Fibroblast of skin of right quadriceps (primary cell): ENCODE measurements at places on chromosomes 5 and 9.

- DNase-seq = peak; percentile 41
Measured at GRCh38 chr5:53482717-53483638, 2.5 kb downstream of the FST start.

GRCh38 chr5:138440159-138441073 is 1.6 kb downstream of the REEP2 start:
- no peak for DNase-seq

GRCh38 chr9:20573023-20573422 is 49.3 kb downstream of the MLLT3 start:
- DNase-seq = no peak

GRCh38 chr9:81473206-81473605 is 216.1 kb downstream of the TLE1 start:
- DNase-seq = no peak

GRCh38 chr9:10773136-10773535 is 160.3 kb upstream of the PTPRD start:
- DNase-seq = no peak

DNA sequence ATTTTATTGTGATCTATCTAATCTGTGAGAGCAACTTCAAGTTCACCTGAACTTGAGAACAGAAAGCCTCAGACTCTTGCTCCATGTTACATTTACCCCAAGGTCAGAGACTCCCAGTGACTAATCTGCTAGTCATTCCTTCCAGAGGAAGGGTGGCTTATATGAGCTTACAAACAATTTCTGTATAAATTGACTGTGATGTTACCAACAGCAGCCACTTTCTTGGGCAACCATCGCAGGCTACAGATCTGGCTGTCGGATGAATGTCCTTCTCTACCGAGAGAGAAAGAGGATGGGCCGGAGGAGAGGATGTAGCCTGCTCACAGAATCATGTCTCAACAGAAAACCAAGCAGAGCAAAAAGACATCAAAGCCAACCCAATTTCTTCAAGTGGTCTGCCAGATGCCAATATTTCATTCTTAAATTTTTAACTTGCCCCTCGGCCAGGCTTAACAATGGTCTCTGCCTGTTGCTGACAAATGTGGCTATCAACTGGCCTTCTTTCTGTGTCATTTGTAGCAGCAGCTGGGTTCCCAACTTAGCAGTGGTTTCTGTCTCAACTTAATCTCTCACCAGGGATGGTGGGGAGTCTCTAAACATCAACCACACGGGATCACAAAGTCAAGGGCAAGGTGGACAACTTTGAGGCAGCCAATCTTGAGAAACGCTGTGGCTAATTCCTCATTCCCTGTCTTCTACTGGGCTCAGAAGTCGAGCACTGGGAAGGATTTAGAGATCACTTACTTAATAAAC is 81.3 kb downstream of the RAPGEF1 start:
- peak; percentile 85 for DNase-seq

- no peak for DNase-seq
Measured at GRCh38 chr9:108812396-108813025, 43.3 kb downstream of the ACTL7B start.

DNA sequence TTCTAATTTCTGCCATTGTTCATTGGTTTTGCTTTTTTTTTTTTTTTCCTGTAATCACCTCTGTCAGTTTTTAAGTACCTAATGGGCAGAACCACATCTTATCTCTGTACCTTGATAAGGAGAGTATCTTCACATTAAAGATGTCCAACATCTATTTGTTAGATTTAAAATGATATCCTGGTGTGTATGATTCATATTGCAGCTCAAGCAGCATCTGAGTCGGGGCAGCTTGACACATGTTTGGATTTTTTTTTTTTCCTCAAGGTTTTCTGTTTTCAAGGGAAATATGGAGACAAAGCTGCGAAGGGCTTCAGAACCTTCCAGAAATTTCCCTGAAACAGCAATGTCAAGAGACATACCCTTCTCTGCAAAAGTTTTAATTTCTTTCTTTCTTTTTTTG is 164.7 kb downstream of the DOCK2 start:
- peak; percentile 33 for DNase-seq

DNA sequence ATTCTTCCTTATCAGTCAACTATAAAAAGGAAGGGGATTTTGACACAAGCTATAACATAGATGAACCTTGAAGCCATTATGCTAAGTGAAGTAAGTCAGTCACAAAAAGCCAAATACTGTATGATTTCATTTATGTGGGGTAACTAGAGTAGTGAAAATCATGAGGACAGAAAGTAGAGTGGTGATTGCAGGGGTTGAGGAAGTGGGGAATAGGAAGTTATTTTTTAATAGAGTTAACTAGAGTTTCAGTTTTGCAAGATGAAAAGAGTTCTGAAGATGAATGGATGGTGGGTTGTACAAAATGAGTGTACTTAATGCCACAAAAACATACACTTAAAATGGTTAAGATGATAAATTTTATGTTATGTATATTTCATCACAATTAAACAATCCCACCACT is 65.4 kb upstream of the FAM174A start:
- no peak for DNase-seq

GRCh38 chr9:118984607-118985006 is 384.6 kb downstream of the BRINP1 start:
- no peak for DNase-seq

- no peak for DNase-seq
Measured at GRCh38 chr9:72614067-72614466, 92.7 kb downstream of the TMC1 start.

- no peak for DNase-seq
Measured at GRCh38 chr9:77013932-77014596, 5.4 kb upstream of the FOXB2 start.

GRCh38 chr9:78424299-78424698 is 127.4 kb downstream of the PSAT1 start:
- no peak for DNase-seq

DNA sequence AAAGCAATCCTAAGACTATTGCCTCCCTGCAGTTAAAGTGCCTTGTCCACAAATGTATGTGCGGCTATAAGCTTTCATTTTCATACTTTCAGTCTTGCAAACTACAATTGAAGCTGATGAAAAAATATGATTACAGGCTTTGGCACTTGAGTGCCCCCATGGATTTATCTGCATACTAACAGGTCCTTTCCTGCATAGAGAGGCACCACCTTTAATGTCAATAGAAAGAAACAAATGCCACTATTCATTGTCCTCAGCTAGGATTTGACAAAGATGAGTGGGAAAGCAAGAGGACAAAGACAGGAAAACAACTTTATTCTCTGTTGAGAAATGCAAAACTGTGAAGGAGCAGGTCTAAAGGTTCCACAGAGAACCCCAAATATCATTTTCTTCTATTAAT is 125.7 kb upstream of the PTGER4 start:
- no peak for DNase-seq

DNA sequence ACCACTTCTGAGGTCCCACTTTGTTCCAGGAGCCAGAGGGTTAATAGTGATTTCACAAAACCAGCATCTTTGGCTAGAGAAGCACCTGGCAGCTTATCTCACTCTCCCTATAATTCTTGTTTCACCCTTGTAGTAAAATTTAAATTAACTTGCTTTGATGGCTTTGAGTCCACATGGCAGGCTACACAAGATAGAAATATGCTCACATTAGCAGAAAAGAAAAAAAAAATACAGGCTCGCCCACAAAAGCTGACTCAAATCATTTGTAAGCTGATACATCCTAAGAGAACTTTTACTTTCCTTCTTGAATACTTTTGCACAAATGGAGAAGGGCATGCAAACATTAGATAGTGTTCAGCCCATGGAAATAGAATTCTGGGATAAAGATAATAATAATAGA is 36.2 kb downstream of the TNFSF15 start:
- peak; percentile 46 for DNase-seq

DNA sequence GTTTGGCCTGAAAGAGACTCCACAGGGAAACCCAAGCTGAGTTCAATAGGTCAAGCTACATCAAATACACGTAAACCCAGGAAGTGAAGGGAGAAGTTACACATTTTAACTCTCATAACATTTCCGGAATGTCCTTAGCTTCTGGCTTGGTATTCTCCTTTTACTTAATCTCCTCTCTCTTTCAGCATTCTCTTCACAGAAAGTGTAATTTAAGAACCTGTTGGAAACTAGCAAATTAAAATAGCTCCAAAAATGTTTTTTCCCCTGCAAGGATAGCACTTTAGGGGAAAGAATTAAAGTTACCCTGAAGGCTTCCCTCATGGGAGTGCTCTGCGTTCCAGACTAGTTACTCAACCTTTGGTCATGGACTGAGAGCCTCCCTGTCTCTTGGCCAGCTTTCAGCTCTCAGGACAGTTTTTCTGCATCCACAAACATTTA is 292.7 kb upstream of the TARS1 start:
- DNase-seq = peak; percentile 87

- DNase-seq = no peak
Measured at GRCh38 chr5:99621772-99622681, 693.2 kb upstream of the CHD1 start.

GRCh38 chr5:94742852-94743251 is 124.4 kb downstream of the SLF1 start:
- no peak for DNase-seq

DNA sequence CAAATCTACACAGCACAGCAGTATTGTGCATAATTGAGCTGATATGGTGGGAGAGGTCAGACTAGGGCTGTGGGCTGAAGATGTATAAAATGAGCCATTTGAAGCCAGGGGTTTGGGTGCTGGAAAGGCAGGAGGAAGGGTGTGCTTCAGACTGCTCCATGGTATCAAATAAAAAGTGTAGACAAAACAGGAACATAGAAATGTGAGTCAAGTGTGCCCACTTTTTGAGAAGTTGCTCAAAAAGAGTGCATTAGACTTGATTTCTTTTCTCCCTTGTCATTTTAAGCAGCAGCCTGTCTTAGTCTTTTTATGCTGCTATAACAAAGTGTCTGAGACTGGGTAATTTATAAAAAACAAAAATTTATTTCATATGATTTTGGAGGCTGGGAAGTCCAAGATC is 55.8 kb upstream of the ZFAND5 start:
- DNase-seq = no peak

DNA sequence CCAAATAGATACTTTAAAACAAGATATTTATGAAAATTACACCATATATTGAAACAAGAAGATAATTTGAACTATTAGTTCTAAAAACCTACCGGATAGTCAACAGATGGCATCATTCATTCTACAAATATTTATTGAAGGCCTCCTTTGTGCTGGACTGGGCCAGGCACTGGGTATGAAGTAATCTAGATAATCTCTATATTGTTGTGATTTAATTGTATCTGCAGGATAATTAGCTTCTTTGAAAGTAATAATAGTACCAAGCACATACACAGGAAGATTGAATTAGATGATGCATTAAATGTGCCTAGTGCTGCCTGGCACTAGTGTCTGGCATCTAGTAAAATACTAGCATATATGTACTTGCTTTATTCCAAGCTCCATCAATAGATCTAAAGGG is 735.2 kb upstream of the DMAC1 start:
- DNase-seq = no peak

DNA sequence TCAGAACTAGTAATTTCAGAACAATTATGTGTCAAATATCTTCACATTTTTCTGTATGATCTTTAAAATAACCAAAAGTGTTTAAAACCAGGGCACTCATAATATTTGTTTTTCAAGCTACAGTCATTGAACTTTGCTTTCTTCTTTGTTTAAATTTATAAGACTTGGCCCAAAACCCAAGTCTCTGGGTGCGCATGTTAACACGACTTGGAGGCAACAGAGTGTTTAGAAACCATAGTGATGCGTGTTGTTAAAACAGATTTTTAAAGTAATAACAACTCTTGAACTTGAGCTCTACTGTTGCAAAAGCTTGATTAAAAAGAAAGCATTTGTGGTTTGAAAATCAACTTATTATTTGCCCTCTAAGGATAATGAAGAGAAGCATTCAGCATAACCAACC is 26.0 kb upstream of the GRIN3A start:
- no peak for DNase-seq

DNA sequence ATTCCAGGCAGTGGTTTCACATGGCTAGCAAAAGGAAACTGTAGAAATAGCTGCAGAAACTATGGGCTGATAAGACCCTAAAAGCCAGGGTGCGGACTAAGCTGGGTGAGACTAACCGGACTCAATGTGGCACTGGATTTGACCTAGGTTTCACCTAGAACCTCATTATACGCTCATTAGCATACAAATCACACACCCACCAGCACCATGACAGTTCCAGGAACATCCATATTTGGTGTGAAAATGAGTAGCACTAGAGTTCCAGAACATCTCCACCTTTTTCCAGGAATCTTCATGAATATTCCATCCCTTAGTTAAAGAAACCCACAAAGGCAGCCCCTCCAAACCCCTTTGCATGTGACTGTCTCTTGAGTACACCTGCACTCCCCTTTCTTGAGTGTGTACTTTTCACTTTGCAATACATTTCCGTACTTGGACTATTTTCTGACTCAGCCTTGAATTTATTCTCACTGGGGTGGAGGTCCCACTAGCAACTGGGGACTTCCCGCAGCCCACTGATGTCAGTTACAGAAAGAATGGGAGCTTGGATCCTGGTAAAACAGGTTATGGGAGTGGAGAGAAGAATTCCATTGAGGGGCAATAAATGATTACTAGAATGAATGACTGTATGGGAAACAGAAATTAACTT is 58.0 kb upstream of the SPATA31C2 start:
- DNase-seq = no peak

DNA sequence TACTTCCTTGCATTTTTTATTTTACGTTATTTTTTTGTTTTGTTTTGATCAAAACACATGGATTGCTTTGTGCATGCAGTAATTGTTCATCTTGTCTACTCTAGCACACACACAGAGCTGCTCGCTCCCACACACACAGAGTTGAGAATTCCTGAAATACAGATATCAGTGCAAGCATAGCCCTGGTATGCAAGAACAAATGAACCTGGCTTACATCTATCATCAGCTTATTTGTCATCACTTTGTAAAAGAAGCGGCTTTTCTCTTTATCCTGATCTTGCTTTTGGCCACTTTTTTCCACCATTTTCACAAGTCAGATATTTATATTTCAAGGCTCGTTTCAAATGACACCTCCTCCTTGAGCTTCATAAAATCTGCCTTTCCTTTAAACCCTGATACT is 1435.7 kb downstream of the MAT2B start:
- DNase-seq = no peak

- DNase-seq = peak; percentile 41
Measured at GRCh38 chr5:176675676-176676360, 28.5 kb downstream of the TSPAN17 start.
